ENCODE measurements at places on chromosomes 6 and 20.

GRCh38 chr20:35021063-35021462, 65.4 kb downstream of the MYH7B start:
- no peak for DNase-seq

DNA sequence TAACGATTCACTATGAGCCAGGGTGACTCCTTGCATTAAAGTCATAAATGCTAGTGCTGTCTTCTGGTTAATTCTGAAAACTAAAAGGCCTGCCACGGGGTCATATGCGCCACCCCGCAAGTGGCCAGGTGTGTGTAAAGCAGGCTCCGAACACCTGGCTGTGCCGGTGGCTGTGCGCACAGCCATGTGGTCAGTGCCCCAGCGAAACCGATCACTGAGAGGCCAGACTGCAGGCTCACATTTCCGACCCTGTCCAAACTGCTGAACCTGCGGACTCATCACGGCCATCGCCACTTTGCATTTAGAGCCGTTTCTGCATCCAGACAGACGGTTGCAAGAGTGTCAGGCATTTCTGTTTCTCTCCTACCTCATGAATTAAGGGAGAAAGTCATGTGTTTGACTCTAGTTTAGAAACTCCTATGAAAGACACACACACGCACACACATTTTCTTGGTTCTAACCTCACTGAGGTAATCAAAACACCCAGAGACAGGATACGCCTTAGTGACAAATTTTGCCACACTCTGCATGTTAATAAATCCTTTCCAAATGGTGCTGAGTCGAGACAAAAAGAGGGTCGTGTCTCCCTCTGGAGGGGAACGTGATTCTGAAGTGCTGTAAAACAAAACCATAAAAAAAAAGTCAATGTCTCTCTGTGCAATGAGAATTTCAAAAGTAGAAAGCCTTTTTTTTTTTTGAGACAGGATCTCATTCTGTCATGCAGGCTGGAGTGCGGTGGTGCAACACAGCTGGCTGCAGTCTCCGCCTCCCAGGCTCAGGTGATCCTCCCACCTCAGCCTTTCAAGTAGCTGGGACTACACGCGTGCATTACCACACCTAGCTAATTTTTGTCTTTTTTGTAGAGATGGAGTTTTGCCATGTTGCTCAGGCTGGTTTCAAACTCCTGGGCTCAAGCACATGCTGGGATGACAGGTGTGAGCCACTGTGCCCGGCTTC, 31.0 kb upstream of the TCFL5 start:
- DNase-seq: no peak

DNA sequence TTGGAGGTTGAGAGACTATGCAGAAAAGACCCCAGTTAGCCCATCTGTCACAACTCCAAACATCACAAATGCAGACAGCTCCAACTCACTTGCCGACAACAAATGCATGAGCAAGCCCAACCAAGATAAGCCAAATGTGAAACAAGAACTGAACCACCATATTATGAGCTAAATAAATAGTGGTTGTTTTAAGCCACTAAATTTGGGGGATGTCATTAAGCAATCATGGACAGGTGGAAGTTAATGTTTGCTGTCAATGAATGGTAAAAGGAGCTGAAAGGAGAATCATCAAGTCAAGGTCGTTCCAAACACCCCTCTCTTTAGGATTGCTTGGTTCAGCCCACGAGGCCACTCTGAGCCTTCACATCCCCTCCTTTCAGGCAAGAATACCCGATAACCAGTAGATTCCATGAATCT, 71.2 kb upstream of the PLCB4 start:
- DNase-seq: no peak

DNA sequence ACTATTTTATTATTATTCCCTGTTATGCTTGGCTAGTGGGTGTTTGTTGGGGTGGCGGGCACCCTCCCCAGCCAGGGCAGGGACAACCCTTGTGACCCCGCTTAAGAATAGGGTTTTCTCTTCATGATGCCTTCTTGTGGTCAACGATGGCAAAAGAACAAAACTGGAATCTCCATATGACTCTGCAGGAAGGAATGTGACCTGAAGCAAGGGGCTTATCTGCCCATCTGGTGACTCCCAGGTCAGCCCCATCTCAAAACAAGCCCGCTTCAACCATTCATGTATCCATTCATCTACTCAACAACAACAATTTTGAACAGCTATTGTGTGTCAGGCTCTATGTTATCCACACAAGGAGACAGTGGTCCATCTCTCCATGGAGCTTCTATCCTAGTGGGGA, 30.9 kb upstream of the TGM6 start:
- no peak for DNase-seq

GRCh38 chr6:101711518-101711917, 318.0 kb downstream of the GRIK2 start:
- no peak for DNase-seq

GRCh38 chr6:138795809-138796603, at the start of gene ECT2L:
Gene ECT2L (plus strand): TSS chr6:138796087. CDS start chr6:138813275, 17,188 bp downstream.
- DNase-seq: no peak

- no peak for DNase-seq
These were observed 374.5 kb downstream of the TAF4 start for GRCh38 chr20:61690993-61691838.

GRCh38 chr20:18288749-18289267, 481 bp downstream of the ZNF133 start:
- DNase-seq: no peak

DNA sequence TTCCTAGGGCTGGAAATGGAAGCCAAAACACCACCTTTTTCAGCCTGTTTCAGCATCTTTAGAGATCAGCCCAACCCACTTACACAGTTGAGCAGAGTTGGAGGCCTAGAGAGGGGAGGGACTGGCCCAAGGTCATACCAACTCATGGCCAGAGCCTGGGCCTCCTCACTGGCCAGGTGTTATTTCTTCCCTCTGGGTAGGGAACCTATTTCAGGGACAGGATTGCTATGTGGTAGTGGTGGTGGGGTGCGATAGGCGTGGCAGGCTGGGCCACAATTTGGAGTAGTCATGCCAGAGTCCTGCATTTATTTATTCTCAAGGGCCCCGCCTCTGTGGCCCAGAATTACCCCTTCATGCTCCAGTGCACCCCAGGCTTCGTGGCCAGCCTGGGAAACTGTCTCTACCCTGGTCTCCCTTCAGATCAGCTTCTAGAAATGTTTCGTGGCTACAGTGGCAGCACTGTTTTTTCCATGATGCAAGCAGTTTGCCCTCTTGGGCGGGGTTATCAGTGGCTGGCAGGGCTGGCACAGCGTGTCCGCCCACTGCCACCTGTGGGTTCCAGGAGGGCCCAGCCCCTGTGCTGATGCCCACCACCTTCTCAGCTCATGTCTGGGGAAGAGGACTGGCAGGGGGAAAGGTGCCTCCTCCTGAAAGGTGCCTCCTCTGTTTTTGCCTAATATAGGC, 6.2 kb downstream of the VEGFA start:
- no peak for DNase-seq

- DNase-seq: peak; percentile 39
These were observed 32.1 kb upstream of the COL21A1 start for GRCh38 chr6:56279331-56280080.

GRCh38 chr6:6515691-6516607, 72.6 kb upstream of the LY86 start:
- no peak for DNase-seq

DNA sequence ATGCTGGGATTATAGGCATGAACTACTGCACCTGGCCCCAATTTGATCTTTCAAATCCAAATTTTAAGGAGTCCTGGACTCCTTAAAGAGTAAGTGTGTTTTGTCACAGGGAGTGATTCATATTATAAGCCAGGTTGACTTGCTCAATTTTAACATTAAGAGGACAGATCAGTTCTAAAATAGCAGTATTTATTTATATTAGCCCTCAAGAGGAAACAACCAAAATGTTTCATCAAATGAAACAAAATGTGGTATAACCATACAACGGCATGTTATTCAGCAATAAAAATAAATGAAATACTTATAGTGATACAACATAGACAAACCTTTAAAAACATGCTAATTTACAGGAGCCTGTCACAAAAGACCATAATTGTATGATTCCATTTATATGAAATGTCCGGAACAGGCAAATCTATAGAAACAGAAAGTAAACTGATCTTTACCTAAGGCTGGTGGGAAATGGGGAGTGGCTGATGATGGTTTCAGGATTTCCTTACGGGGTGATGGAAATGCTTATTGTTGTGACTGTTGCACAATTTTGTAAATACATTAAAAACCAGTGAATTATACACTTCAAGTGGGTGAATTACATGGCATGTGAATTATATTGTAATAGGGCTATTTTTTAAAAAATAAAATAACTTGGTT, 637.4 kb downstream of the MMUT start:
- no peak for DNase-seq

Measured in epithelial cell of prostate (primary cell).